Posterior vena cava (tissue), 2 donors: ENCODE measurements at places on chromosomes 3 and 15. TPM values are rescaled to one million over a fixed set of nuclear protein-coding genes. Genes with fewer than 3 reads are reported as not detected.

DNA sequence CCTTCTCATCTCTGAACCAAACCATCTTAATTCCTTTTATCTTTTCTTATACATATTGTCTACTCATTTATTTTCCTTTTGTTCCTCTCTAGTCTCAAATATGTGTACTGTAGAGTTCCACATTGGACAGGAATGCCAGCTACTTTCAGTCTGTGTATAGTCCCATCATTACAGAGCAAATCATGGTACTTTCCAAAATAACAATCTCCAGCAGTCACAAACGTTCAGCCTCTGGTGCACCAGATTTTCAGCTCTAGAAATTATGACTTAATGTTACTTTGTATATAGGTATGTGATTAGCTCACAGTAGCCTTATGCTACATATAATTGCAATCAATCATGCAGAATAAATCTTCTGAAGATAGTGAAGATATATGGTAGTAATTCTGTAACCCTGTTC, 32.5 kb upstream of the TM4SF4 start:
- no peak for DNase-seq

GRCh38 chr3:22660606-22661005, 542.5 kb upstream of the UBE2E2 start:
- no peak for DNase-seq

- DNase-seq: no peak
These were observed 11.2 kb upstream of the COL8A1 start for GRCh38 chr3:99627062-99627826.

DNA sequence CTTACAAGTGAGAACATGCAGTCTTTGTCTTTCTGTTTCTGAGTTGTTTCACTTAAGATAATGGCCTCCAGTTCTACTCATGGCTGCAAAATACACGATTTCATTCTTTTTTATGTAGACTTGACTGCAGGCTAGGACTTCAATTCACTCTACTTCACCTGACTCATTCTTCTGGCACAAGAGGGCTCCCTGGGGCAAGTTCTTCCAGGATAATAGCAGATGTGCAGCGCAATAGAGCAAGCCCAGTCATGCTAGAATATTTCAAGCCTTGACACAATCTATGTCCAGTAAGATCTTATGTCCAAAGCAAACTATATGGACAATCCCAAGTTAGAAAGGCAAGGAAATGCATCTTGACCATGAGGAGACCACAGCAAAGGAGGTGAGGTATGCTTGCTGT, 211.7 kb upstream of the GADL1 start:
- DNase-seq: no peak

DNA sequence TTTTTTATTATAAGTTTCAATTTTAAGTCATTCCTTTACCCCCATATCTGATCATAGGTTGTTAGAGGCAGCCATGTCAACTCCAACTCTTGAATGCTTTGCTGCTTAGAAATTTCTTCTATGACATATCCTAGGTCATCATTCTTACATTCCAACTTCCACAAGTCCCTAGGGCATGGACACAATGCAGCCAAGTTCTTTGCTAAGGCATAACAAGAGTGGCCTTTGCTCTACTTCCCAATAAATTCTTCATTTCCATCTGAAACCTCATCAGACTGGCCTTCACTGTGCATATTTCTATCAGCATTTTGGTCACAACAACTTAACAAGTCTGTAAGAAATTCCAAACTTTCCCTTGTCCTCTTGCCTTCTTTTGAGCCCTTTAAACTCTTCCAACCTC, 28.5 kb downstream of the TRIM42 start:
- DNase-seq: no peak

DNA sequence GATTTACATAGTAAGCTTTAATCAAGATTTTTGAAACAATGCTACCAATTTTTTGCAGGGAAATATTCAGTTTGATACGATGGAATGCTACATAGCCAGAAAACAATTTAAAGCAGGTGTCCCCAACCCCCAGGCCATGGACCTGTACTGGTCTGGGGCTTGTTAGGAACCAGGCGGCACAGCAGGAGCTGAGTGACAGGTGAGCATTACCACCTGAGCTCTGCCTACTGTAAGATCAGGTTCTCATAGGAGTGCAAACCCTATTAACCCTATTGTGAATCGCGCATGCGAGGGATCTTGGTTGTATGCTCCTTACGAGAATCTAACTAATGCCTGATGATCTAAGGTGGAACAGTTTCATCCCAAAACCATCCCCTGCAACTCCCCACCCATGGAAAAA, 322.6 kb upstream of the NECTIN3 start:
- no peak for DNase-seq

DNA sequence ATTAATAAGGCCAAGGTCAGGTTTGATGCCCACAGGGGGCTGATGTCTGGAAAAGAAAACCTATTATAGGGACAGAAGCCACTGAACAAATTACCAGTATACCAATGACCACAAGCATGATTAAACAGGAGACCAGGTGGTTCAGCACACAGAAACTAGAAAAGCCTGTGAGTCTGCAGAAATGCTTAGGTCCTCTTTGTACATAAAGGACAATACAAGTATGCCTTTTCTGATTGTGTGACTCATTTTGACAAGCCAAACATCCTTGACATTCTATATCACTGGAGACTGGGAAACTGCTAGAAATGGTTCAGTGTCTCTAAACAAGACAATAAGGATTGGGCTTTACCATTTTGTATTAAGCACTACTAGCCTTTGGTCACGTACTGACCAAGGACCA, 113.2 kb upstream of the MYO5C start:
- DNase-seq: no peak

DNA sequence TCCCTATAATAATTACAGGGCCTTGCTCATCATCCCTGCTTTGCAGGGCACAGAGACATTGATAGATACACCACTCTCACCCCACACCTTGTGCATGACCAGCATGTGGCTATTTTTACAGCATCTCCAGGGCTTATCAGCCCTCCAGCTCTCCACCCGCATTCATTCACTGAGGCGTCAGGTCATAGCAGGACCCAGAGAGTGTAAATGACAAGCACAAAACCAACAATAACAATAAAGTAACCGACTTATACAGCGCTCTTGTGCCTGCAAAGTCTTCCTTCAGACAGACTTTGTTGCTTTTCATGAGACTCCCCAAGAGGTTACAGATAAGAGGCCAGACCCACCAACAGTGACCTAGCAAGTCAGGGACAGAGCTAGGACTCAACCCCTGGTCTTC, 80.7 kb downstream of the TLE3 start:
- DNase-seq: peak; percentile 42

DNA sequence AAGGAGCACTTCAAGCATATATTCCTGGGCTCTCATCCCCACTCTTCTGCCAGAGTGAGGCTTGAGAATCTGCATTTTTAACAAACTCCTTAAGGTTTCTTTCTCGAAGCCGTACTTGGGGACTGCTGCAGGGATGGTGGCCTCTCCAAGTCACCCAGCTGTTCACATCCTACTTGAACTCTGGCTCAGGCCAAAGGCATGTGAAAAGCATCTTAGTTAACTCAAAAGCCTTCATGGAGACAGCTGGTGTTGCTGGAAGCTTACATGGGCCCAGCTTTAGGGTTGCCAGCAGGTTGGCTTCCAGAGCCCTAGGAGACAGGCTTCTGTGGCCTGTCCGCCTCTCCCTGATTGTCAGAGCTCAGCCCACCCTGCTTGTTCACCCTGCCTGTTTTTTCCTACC, 139.2 kb downstream of the THSD4 start:
- DNase-seq: no peak

- no peak for DNase-seq
These were observed 1.7 kb downstream of the CNOT10 start for GRCh38 chr3:32686713-32687112.

DNA sequence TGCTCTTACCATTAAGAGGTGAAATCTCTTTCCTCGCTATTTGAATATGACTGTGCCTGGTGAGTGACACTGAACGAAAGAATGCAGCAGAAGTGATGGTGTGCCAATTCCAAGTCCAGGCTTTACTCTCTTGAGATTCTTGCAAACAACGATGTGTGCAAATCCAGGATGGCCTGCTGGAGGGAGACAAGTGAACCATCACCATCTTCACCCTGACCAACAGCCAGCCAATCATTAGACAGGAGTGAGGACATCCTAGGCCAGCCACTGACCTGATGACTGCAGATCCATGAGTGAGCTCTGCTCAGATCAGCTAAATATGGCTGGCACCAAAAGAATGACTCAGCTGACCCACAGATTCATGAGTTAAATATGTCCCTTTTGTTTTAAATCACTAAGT, 878.0 kb downstream of the PDCD6IP start:
- no peak for DNase-seq

DNA sequence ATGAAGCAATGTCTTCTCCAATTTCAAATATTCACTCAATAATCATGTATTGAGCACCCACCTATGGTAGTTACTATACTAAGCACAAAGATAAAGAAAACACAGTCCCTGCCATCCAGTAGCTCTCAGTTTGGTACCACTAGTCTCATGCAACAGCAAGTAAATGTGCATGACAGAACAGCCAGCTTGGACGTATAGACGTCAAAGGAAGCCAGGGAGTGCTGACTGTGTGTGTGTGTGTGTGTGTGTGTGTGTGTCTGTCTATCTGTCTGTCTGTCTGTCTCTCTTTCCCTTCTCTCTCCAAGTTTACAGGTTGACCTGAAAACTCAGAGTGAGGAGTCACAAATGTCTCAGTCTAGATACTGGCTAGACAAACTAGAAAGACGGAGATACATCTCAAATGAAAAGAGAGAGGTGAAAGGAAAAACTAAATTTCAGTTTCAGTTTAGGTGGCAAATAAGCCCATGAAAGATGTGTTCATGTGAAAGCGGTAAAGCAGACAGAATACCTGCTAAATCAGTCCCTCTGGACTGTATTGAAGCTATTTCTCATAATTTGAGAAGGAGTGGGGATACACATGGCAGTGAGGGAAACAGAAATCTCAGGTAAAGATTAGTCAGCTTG, 141.1 kb upstream of the PTPRG start:
- DNase-seq: no peak

The C15orf39 gene
- total RNA-seq: 26.4 TPM

The GAP43 gene
- total RNA-seq: 0.76 TPM

The ADCY5 gene
- total RNA-seq: 41.1 TPM

The GPR160 gene
- total RNA-seq: 1.9 TPM
